Posterior vena cava (tissue), 2 donors: ENCODE measurements at places on chromosomes 4 and X. TPM values are rescaled to one million over a fixed set of nuclear protein-coding genes. Genes with fewer than 3 reads are reported as not detected.

DNA sequence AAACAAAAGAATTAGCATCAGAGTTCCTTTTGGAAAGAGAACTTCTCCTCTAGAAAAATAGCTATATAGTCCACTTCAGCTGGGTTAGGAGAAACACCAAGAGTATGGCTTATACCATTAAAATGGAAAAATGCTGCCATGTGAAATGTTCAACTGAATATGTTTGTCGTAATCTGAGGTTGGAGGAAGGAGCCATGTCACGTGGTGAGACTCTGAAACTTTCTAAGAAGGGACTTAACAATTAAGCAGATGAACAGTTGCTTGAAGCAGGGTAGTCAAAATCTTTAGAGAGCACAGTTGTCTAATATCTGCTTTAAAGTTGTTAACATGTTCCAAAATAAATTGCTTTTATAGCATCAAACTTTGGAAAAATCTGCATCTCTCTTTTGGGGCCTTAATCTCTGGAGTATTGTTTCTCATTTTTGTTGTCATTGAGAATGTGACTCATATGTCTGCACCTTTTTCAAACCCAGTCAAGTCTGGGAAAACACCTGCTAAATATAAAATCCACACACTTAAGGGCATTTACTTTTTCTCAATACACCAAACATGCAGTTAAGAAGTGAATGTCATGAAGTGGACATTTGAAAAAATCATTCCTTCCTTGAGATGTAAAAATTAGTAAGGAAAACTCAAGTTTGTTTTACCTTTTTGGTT lies 168.8 kb upstream of the PDE5A start:
- no peak for DNase-seq

DNA sequence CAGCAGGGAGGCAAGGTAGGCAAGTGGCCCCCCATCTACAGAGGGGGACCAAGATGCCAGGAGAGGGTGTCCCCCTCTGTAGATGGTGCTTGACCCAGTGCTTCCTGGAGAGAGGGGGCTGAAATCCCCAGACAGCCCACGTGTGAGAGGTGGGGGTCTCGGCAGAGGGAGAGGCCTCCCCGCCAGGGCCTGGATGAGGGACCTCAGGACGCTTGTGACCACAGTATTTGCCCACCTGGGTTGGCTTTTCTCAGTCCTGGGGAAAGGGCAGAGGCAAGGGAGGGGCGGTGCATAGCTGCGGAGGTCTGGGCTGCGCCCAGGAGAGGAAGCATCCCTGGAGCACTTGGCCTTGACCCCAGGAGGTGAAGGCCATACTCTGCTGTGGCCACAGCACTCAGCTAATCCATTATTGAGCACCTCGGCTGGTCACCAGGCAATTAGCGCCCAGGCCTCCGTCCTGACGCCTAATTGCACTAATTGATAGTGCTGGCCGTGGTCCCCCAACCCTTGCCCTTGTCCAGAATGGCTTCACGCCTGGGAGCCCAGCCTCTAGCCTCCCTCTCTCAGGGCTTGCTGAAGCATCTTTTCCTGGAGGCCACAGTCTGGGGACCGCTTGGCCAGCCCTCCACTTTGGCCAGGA lies 30.7 kb downstream of the HMX1 start:
- DNase-seq = peak; percentile 53

GRCh38 chrX:150602296-150602695 lies 33.9 kb downstream of the MTM1 start:
- no peak for DNase-seq

DNA sequence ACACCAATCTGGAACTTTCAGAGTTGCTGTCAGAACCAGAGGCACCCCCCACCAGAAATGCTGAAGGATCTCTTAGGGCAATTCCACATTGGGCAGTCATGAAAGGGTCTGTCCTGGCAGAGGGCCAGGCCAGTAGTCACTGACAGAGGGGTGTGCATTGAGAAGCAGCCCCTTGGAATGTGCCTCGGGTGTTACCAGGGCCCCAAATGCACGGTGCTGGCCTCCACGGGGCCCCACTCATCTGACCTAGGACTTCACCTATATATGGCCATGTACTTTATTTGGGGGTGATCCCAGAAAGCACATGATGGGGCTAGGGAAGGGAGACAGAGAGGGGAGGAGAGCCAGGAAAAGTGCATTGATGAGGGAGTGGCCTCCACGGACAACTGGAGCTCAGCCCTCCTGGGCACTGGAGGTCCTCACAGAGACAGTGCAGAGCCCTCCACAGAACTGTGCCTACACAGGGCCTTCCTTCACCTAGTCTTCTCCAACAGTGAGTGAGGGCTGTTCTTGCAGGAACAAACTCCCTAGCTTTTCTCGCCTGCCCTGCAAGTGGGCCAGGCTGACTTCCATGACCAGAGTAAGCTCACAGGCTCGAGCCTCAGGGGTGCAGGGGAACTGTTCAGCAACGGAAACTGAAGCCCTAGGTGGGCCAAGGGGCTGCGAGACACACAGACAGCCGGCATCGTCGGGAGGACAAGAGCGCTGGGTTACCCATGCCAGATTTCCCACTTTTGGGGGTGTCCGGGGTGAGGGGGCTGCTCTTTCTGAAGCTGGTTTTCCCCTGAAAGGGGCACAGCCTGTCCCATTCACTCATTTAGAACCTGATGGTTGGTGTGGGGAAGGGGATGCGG lies 136.2 kb downstream of the HMX1 start:
- DNase-seq = peak; percentile 72

- DNase-seq = no peak
Observed at GRCh38 chrX:97984641-97985040, 1100.9 kb downstream of the RPA4 start.

DNA sequence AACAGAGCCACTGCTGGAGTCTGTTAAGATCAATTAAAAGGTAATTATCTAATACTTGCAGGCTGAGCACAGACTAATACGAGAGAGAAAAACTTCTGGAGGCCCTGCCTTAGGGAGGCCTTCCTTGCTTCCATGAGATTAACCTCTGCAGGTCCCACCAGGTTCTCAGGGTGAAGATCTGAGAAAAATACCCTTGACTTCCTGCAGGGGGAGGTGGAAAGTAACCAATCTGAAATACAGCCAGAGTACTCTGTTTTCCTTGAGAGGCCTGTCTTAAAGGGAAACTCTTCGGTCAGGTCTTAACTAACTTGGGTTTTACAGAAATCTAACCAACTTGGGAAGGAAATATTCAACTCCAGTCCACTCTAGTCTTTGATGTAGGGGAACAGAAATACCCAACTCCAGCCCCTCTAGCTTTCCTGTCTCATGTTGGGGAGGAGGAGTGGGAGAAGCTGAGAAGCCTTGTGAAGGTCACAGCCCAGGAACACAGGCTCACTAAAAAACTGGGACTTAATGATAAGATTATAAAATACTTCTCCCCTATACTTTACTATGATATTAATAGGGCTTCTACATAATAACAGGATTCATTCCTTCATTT lies 77.1 kb downstream of the TBCK start:
- no peak for DNase-seq

DNA sequence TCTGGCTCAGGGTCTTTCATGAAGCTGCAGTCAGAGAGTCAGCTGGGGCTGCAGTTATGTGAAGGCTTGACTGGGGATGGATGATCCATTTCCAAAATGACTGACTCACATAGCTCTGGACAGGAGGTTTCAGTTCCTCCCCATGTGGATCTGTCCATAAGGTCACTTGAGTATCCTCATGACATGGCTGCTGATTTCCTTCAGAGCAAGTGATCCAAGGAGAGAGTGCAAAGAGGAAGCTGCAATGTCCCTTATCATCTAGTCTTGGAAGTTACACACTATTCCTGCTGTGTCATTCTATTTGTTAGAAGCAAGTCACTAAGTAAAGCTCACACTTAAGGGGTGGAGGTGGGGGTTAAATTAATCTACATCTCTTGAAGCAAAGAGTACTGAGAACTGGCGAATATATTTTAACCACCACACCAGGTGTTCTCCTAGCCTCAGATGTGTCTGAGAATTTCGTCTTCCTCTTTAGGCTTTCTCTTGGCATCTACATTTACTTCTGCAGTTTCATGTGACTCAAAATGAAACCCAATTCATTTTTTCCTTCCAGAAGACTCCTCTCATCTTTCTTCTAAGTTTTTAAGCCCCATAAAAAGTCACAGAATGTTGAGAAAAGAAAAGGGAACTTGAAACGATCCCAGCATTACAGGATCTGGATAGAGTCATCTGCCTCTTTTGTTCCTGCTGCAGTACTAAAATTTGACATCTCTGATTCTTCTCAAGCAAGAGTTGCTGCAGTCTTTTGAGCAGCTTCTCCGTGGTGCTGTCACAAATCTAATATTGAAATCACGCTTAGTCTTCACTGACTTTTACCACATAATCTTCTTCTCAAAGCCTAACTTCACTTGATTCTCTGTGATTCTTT lies 3.8 kb upstream of the GRPR start:
- DNase-seq = no peak

DNA sequence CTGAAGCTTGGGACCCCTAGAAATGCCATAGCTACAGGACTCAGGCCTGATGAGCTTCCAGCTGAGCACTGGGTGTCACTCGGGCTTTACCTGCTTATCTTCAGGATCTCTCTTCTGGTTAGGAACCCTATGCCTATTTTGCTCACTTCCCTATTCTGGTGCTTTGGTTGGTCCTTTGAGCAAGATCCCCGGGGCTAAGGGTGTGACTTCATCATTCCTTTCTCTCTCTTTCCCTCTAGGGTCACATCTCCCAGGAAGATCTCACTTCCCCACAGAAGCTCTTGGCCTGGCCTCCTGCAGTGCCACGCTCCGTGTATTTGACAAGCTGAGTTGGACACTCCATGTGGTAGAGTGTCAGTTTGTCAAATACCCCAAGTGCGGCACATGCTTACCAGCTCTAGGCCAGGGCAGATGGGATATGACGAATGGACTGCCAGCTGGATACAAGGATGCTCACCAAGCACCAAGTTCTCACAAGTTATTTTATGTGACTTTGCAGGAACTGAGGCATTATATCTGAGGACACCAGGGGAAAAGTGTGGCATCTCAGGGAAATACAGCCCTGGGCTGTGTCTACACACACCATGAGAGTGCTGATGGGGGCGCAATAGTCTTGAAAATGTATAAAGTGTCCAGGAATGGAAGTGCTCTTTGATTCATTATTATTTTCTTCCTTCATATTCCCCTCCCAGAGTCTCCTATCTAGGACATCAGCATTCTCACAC lies 21.1 kb downstream of the VSIG4 start:
- DNase-seq = no peak

GRCh38 chr4:79395841-79396240 lies 12.2 kb downstream of the GK2 start:
- DNase-seq = no peak

DNA sequence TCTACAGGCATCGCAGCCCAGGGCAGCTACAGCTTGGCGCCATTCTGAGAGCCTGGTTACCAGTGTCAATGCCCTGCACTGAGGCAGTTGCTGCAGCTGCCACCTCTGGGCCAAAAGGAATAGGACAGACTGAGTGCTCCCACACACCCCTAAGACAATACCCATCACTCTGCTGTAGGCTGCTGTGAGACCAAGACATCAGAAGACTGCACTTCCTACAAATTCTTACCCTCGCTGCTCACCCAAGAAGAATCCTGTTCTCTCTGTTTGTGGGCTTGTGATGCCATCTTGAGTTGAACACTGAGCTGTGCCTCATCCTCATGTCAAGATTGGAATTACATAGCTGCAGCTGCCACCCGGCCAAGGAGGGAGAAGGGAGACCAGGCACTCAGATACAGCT lies 1847.0 kb upstream of the PCDH10 start:
- no peak for DNase-seq

DNA sequence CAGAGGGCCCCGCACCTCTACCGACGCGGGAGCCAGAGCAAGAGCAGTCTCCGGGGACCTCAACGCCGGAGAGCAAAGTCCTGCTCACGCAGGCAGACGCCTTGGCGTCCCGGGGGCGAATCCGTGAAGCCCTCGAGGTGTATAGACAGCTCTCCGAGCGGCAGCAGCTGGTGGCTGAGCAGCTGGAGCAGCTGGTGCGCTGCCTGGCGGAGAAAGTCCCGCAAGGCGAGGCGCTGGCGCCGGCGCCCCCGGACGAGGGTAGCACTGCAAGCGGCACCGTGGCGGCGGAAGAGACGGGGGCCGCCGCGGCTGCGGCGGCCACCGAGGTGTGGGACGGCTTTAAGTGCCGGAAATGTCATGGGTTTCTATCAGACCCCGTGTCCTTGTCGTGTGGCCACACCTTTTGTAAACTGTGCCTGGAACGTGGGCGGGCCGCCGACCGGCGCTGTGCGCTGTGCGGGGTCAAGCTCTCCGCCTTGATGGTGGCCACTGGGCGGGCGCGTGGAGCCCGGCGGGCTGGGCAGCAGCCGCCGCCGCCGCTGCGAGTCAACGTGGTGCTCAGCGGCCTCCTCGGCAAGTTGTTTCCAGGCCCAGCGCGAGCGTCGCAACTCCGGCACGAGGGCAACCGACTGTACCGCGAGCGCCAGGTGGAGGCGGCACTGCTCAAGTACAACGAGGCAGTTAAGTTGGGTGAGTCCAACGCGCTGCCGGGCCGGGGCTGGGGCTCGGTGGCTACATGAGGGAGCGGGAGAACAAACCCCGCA lies 672 bp downstream of the LONRF3 start:
- peak; percentile 85 for DNase-seq

The CCDC120 gene
- total RNA-seq = 3.0 TPM

The MAGEA10 gene
- total RNA-seq = not detected

The SPANXB1 gene
- not detected for total RNA-seq

The FDCSP gene
- total RNA-seq = not detected

The DSPP gene
- total RNA-seq = not detected

The NLRP2B gene
- total RNA-seq = not detected

The AKAP4 gene
- not detected for total RNA-seq

The C4orf36 gene
- total RNA-seq = 0.93 TPM
